ENCODE measurements at places on chromosomes 16 and 17.

DNA sequence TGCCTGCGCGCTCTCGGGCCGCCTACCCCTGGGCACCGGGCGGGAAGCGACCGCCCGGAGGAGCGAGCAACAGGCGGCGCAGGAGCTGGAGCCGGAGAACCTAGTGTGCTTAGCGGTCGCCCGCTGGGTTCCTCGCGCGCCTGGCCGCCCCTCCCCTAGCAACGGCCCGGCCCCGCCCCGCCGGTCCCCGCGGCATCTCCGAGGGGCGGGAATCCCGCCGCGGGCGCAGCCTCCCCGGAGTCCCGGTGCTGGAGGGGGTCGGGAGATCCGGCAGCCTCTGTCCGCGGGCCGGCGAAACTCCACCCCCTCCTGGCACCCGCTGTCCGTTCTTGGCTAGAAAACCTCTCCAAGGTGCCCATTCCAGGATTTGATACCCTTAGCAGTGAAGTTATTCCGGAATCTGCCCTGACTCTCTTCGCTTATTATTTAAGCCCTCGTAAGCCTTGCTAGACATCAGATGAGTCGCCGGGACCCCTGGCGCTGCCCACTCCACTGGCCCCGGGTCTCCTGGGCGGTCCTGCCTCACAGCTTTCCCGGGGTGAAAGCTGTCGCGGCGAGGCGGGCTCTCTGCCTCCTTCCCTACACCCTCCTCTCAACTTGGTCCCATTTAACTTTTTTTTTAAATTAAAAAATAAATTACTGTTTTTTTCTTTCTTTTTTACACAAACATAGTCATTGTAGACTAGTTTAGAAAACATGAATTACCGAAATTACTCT lies at the start of gene RPRML:
Gene RPRML, minus strand, starts transcription at position 107 of the 717 bp plus-strand sequence. CDS start 246 bp downstream, outside the sequence.
- DNase-seq = peak; percentile 26

- DNase-seq = no peak
These were observed 10.9 kb downstream of the DYNC1LI2 start for GRCh38 chr16:66740533-66740932.

DNA sequence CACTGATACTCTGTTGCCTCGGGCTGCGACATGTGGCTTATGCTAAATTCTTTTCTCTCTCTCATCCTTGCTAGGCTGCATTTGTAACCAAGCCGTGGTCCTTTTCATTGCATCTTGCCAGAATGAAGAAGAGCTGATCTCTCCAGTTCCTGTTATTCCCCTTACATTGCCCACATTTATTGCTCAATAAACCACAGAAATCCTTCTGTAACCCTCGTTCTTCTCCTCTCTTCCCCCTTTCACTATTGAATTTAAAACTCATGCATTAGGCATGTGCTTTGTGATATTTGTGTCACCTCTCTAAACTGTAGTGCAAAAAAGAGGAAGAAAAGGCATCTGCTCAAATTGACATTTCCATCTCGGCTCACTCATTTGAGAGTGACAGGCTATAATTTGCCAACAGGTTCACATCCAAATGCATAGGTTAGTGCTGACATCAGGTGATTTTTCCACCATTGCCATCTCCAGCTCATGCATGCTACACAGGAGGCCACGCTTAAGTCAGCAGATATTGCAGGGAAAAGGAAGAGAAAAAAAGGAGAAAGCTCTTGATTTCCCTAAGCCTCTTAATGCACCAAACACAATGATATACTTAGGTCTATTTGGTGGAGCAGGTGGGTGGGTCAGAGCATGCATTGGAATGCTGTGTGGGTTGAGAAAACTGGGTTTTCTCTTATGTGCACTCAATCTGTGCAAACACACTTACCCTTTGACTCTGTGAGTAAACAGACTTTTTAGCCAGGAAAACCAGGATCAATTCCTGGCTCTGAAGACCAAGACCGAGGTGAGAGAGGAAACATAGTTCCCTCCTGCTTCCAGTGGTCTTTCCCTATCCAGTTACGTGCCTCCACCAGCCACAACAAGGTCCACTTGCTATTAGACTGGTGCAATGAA lies 642.7 kb downstream of the HS3ST4 start:
- no peak for DNase-seq

- DNase-seq = no peak
These were observed 1.5 kb downstream of the SLC16A6 start for GRCh38 chr17:68289473-68289872.

GRCh38 chr16:74651841-74652240 lies 14.8 kb downstream of the RFWD3 start:
- DNase-seq = no peak

DNA sequence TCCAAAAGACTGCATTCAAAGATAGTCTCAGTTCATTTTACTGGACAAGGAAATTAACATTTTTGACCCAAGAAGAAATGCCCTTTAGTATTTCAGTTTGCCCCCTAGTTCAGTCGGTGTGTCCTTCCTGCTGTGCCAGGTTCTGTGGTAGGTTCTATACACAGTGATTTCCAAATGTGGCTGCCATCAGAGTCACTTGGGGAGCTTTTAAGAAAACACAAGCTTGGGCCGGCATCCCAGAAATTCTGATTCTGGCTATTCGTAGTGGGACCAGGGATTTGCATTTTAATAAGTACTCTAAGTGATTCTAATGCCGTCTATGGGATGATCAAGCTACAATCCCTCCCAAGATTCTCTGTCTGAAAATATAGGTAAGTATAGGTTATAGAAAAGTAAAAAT lies 10.2 kb downstream of the RSPRY1 start:
- no peak for DNase-seq

- DNase-seq = no peak
These were observed 6.3 kb downstream of the HAGH start for GRCh38 chr16:1820096-1820945.

GRCh38 chr16:88920618-88921590 lies 54.4 kb upstream of the PABPN1L start:
- peak; percentile 59 for DNase-seq

DNA sequence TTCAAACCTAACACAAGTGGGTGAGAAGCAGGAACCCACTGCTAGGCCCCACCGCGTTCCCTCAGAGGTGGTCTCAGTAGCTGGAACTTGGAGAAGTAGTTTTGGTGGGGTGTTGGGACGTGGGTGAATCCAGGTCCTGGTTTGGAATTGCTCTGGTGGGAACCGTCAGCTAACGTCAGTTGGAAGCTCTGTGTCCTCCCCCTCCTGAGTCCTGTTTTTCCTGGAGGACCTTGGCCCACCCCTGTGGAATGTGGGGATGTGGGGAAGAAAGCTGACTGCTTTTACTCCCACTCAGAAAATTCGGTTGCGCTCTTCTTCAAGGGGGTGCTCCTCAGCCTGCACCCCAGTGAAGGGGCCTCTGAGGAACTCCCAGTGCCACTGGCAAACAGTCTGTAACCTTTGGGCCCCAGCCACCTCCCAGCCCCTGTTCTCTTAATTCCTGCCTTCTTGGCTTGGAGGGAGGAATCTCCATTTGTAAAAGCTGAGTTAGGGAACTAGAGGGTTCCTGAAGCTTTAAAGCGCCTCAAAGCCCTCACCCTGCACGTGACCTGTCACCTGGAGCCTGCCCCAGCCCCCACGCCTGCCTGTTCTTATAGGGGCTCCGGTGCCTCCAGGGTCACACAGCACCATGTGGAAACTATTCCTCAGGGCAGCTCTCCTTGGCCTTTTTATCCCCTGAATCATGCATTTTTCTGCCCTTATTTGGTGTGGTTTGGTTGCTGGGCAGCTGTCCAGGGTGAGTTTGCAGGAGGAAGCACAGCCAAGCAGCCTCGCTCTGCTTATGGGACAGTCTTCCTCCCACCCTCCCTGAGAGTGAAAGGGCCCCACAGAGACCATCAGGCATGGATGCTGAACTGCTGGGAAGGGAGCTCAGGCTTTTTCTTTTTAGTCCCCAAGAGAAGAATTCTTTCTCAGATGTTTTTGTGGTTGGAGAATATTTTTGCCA lies 16.2 kb upstream of the NAGLU start:
- peak; percentile 48 for DNase-seq

DNA sequence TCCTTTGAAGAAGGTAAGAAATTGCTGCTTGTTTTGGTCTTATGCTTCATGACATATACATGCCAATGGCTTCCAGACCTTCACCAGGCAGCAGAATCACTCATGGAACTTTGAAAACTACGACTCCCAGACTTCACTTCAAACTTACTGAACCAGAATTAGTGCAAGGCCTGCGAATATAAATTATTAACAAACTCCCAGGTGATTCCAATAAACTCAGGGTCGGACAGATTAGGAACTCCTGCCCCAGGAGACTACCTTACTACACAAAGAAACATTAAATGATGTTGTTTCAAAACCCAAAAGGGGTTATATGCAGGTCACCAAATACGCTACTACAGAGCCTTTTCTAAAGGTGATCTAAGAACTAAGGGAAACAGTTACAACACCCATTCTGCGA lies 20.4 kb downstream of the PSME3IP1 start:
- no peak for DNase-seq

DNA sequence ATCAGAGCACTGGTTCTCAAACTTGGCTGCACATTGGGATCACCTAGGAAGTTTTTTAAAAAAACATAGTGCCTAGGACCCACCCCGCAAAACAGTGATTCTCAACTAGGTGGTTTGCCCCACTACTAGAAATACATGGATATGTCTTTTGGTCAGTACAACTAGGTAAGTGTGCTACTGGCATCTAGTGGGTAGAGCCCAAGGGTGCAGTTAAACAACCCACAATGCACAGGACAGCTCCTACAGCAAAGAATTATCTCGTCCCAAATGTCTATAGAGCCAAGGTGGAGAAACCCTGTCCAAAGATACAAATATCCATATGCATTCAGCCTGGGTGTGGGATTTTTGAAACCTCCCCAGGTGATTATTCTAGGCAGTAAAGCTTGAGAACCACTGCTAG lies 11.8 kb upstream of the ZNF19 start:
- no peak for DNase-seq

DNA sequence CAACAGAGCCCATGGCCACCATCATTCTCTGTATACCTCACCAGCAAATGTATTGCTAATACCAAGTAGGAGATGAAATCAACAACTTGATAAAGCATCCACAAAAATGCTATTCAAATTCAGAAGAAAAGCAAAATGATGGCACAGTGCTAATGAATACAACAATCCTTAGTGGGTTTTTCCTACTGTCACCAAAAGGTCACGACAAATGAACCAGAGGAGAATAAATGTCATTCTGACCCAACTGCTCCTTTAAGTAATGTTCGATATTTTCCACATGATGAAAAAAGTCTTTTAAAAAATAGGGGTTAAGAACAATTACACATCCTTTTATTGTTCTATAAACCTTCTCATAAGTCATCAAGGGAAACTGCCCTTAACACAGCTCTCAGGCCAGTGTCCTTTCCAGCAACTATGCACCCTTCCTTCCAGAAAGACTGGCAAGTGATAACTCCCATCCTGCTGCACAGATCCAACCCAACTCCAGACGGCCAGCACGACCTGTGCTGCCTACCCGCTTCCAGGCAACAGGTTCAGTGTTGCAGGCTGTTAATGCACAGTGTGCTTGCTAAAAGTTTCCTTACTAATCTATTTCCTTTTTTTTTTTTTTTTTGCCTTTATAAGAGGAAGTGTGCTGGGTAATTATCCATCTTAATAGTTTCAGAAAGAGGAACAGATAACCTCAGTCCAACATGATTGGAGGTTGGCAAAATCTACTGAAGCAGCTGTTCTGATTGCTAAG lies 15.4 kb downstream of the FBXO31 start:
- DNase-seq = no peak

DNA sequence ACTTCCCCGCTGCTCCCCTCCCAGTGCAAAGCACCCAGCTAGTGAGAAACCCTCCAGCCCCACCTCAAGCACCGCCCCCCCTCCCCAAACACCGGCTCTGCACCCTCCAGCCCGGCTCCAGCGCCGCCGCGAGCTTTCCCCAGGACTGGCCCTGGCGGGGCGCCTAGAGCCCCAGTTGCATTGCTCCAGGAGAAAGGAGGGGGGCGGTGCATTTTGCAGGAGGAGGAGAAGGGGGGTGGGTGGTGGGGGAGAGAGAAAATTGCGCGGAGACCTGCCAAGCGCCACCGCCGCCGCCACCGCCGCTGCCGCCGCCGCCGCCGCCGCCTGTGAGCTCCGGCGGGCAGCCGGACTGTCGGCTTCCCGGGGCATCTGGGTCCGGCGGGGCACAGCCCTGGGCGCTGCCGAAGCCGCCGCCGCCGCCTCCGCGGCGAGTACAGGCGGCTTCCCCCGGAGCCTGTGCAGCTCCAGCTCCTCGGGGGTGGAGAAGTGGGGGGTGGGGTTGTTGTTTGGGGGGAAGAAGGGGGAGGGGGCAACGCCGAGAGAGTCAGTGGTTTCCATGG lies 333 bp upstream of the NOG start:
- DNase-seq = peak; percentile 40

GRCh38 chr16:67164599-67165061 lies at the start of gene HSF4:
TSS of gene HSF4 (plus strand) at chr16:67164745. CDS start at chr16:67164812, 67 bp downstream.
- DNase-seq = peak; percentile 80

- DNase-seq = no peak
These were observed 46.8 kb upstream of the TMEM97 start for GRCh38 chr17:28272166-28272565.

DNA sequence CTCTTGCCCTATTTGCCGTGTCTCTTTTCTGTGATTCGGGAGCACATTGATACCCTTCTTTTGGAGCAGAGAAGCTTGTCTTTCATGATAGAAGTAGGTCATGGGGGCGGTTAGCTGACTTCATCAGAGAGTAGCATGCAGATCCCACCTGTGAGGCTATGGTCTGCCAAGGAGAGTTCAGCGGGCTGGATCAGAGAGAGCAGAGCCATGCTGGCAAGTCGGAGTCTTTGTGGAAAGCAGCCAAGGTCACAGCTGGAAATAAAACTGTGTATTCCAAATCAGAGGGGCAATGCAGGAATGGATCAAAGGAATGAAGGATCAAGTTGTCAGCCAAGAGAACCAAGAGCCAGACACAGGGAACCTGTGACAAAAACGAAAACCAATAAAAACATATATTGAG lies 595.9 kb downstream of the WWOX start:
- DNase-seq = peak; percentile 47

- no peak for DNase-seq
These were observed 4.5 kb upstream of the FOXL1 start for GRCh38 chr16:86573646-86574508.

DNA sequence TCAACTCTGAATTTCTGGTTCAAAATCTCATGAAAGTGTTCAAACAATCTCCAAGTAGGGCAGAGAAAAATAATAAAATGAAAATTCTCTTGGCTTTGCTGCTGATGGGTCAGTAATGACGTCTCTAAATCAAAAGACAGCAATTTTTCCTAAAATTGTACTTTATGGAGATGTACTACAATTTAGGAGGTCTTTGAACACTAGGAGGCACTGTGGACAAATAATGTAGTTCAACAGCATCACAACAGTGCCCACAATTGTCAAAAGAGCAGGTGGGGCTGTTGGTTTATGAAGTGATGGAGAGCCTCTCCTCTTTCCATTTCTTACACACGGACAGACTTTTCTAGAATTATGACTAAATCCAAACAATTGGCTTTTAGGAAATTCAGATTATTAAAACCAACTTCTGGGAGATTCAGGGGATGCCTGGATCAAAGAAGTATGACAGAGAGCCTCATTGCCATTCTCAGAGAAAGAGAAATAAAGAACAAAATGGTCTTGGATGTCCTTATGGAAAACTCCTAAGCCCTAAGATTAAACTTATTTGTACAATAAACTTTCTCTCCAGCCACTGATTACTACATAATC lies 23.8 kb downstream of the EZH1 start:
- peak; percentile 60 for DNase-seq

Measured in cerebellum (tissue), 4 donors.